ENCODE measurements at places on chromosomes 5 and 9.

DNA sequence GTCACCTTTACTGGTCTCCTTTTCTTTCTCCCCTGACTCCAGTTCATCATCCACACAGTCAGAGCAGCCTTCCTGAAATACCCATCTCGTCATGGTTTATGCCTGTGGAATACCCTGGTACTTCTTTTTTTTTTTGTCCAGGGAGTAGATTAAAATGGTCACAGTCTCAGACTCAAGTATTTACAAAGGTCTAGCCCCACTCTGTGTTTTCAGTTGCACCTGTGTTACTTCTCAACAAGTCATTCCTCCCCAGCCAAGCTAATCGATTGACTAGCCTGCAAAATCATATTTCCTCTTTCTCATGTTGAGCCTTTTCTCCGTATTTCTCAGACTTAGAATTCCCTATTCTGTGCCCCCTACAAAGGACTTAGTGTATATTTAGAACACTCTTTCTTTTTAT lies 155.2 kb upstream of the KCNN2 start:
- no peak for DNase-seq

DNA sequence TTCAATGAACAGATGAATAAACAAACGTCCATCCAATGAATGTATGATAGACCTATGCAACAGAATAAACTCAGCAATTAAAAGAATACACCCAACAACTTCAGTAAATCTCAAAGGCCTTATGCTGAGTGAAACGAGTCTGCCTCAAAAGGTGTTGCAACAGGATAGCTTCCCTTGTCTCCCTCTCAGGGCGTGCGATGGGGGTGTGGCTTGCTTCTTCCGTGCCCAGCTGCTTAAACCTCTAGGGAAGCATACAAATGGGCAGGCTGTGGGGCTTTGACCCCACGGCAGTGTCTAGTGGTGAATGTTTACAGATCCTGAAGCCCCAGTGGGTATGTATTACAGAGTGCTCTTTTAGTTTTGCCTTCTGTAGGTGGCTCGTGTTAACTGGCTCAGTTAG lies 87.0 kb upstream of the CCL21 start:
- DNase-seq: no peak

DNA sequence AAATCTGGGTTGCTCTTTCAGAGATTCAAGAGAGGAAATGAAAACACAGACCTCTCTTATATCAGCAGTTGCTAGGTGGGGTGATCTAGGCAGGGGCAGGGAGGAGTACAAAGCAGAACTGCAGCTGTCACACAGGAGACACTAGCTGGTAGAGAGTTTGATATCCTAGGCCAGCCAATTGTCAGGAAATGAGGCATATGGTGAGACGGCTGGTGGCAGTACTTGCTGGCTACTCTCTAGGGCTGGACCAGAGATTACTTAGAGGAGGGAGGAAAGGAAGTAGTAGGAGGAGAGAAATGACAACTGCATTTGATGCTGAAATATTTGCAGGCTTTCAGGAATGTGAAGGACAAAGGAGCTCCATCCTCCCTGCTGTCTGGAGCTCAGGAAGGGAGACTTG lies 113.8 kb downstream of the TRIM32 start:
- no peak for DNase-seq

- no peak for DNase-seq
These were observed 31.6 kb upstream of the ZNF618 start for GRCh38 chr9:113844466-113844865.

GRCh38 chr9:85178474-85178873 lies 508.9 kb downstream of the NTRK2 start:
- DNase-seq: no peak

DNA sequence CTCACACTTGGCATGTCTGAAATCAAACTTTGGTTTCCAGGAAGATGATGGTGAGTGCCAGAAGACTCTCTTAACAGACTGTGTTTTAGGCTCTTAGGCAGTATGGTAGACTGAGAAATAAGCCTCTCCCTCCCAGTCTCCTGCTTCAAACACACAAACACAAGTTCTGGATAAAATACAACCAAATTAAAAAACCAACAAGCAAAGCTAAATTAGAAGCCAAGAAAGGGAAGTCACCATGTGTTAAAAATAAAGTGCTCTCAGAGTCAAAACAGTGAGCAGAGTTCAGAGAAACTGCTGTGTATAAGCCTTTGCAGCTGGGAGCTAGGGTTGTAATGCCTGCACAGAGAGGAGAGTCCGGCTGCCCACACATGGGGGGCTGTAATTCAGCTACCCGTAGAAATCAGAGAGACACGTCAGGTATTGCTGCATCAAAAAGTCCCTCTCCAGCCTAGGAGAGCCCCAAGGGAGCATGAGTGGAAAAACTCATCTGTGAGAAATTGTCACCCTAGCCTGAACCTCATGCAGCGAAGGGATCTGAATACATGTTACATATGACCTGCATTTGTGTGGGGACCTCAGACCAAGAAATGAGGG lies 62.6 kb downstream of the ANGPTL2 start:
- no peak for DNase-seq

GRCh38 chr5:61301341-61302199 lies 30.5 kb upstream of the ZSWIM6 start:
- no peak for DNase-seq

- no peak for DNase-seq
These were observed 9.2 kb upstream of the LCN15 start for GRCh38 chr9:136773386-136774044.

- DNase-seq: no peak
These were observed 68.6 kb downstream of the MLLT3 start for GRCh38 chr9:20553558-20554149.

DNA sequence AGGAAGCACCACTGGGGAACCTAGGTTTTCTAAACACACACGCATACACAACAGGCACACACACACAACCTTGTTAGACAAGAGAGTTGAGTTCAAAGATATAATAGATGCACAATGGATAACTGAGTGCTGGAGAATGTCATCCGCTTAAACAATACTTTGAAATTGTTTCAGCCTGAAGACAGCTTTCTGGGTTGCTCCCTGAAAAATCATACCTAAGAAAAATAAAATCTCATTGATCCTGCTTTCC lies 126.1 kb downstream of the TMEM161B start:
- no peak for DNase-seq

DNA sequence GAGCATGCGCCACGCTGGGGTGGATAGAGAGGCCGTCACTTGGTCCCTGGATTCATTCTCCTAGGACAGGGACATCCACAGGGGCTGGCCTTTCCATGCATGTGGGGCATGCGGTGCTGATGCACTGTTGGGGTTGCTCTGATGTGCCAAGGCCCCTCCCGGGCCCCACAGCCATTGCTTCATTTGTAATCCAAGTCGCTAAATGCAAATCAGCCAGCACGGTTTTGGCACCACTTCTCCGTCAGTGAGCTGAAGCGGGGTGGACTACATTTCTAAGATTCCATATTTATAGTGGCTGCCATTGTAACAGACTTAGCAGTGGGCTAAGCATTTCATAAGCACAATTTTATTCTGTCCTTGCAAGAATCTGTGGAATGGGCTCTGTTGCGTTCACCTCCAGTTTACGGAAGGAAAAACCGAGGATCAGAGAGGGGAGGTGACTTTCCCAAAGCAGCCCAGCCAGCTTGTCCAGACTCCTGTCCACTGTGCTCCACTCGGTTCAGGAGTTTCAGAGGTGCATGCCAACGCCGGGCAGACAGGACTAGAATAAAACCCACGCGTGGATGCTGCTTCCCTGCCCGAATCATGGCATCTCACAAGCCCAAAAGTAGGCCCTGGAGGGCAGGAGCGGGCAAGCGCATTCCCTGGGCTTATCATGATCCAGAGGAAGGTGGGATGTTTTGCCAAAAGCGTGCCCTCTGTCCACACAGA lies 102.6 kb upstream of the COL5A1 start:
- no peak for DNase-seq

GRCh38 chr5:96410013-96410412 lies 23.0 kb downstream of the PCSK1 start:
- no peak for DNase-seq

- DNase-seq: no peak
These were observed 495.1 kb downstream of the CDH18 start for GRCh38 chr5:19492861-19493260.

- no peak for DNase-seq
These were observed 467.5 kb upstream of the TLE4 start for GRCh38 chr9:79104216-79104615.

GRCh38 chr9:80701061-80701460 lies 988.3 kb downstream of the TLE1 start:
- DNase-seq: no peak

All from nucleus accumbens (tissue), 56 donors.